Stimulated activated CD4-positive, alpha-beta T cell treated with anti-CD3 and anti-CD28 coated beads, TNF-alpha, amount 100 ng/mL, for 24 hours (primary cell): ENCODE measurements at places on chromosomes 11 and 22.

DNA sequence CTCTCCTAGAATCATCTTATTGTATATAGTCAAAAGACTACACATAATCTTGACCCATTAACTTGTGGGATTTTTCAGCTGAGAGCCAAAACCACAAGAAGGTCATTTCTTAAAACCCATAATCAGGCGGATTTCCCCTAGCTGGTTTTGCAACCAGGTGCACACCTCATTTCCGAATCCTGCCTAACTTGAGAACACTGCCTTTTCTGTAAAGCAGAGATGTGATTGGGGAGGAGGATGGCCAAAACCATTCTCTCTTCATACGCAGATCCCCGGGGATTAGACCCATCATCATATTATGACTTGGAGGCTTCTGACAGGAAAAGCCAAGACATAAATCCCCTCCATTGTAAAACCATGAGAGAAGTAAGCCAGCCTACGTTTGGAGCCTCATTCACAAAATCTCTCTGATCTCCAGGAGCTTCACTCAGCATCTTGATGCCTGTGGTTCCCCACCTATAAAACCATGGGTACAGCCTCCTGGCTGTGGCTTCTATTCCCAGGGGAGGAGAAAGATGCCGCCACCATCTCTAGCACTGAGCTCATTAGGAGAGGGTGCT lies 191.3 kb downstream of the KIF18A start:
- DNase-seq, result no peak

- no peak for DNase-seq
These were observed 678.7 kb upstream of the ARHGAP42 start for GRCh38 chr11:100008417-100008816.

DNA sequence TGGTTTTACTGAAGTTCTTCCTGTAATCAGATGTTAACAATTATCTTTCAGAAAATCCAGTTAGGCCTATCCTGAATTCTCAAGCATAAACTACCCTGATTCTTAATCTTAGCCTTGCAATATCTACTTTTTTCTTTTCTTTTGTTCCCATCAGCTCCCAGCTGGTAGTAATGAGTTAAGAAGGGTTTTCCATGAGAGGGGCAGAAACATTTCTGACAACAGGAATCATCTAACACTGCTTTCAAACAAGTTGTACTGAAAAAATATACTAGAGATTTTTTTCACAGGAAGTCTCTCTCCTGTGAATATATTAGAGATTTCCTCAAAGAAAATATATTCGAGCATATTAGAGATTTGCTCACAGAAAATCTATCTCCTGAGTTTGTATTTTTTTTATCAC lies 3.3 kb upstream of the TRIM6 start:
- no peak for DNase-seq

GRCh38 chr11:31922450-31922849 lies 111.3 kb upstream of the PAX6 start:
- DNase-seq, result no peak

DNA sequence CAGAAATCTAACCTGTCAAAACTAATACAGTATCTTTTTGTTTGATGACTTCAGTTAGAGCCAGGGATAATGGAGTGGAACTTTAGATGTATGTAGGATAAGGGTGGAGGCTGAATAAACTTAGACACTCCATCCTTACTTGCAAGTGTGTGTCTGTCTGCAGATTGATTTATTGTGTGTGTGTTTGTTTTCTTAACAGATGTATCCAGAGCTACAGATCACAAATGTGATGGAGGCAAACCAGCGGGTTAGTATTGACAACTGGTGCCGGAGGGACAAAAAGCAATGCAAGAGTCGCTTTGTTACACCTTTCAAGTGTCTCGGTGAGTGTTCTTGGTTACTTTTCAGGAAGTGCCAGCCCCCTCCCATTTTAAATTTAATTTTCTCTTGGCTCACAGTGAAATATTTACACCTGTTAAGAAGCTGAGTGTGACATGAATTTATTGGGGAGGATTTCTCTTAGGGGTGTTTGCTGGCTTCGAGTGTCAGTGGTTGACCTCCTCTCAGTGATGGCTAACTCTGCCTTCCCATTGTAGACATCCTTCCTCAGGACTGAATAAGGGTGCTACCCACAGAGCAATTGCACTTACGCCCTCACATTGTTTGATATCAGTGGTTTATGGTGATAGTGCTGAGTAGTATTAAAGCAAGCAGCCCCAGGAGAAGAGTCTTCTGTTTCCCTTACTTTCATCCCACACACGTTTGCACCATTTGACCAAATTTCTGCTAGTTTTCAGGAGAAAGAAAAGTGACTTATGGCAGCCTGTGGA lies 40.8 kb downstream of the APLP2 start:
- no peak for DNase-seq

GRCh38 chr11:68431984-68432645 lies 28.4 kb upstream of the PPP6R3 start:
- no peak for DNase-seq

GRCh38 chr22:48739348-48740085 lies 1088.2 kb downstream of the BRD1 start:
- no peak for DNase-seq

DNA sequence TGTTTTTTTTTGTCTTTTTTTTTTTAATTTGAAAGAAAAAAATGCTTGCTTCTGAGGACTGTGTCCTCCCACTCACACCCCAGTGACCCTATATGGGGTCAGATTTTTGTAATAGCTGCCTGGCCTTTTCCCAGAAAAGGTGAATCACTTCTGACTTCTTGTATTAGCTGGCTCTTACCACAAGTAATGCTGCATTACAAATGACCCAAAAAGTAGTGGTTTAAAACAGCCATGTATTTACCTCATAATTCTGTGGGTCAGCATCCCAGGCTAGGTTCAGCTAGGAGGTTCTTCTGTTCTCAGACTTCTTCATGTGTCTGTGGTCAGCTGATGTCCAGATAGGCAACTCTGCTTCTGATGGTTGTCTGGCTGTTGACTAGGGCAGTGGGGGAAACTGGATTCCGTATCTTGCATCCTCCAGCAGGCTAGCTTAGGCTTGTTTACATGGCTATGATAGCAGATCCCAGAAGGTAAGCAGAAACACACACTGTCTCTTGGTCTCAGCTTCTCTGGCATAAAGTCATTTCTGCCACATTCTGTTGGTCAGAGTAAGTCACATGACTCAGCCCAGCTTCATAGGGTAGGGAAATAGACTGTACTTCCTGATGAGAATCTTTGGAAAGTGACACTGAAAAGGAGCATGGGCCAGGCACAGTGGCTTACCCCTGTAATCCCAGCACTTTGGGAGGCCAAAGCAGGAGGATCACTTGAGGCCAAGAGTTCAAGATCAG lies 19.5 kb downstream of the LHFPL7 start:
- DNase-seq, result no peak

- DNase-seq, result no peak
These were observed 33.5 kb downstream of the OR4D9 start for GRCh38 chr11:59544869-59545178.

- DNase-seq, result no peak
These were observed 594 bp upstream of the POU2AF1 start for GRCh38 chr11:111379602-111380136.

- DNase-seq, result no peak
These were observed 338.7 kb downstream of the GUCY1A2 start for GRCh38 chr11:106679581-106679980.
